Articular chondrocyte of knee joint (primary cell): ENCODE measurements at places on chromosomes 13 and 19. TPM values are rescaled to one million over a fixed set of nuclear protein-coding genes. Genes with fewer than 3 reads are reported as not detected.

The CEACAM7 gene
- total RNA-seq, result not detected in 2 replicates

The CGB3 gene
- not detected in 2 replicates for total RNA-seq

The FAM83E gene
- 0.65 TPM in 1 of 2 replicates, not detected in the other for total RNA-seq

The TLE6 gene
- 2.7 and 2.8 TPM in 2 replicates for total RNA-seq

The C19orf33 gene
- 1.6 TPM in 1 of 2 replicates, not detected in the other for total RNA-seq

The ZNF580 gene
- total RNA-seq, result 5.3 and 8.6 TPM in 2 replicates

The LRRC8E gene
- 6.1 and 7.8 TPM in 2 replicates for total RNA-seq

The CABP5 gene
- not detected in 2 replicates for total RNA-seq

The NUP58 gene
- 51.8 and 52.5 TPM in 2 replicates for total RNA-seq

The RFXAP gene
- total RNA-seq, result 2.9 and 4.3 TPM in 2 replicates

The IRS2 gene
- 5.6 and 6.4 TPM in 2 replicates for total RNA-seq

The KCNJ14 gene
- total RNA-seq, result 0.65 TPM in 2 replicates

The SSBP4 gene
- 54.4 and 65.7 TPM in 2 replicates for total RNA-seq

The NLRP4 gene
- total RNA-seq, result not detected in 2 replicates

The SERPINE3 gene
- total RNA-seq, result 0.13 TPM in 1 of 2 replicates, not detected in the other

The SHISA7 gene
- not detected in 2 replicates for total RNA-seq

The ITGBL1 gene
- 59.3 and 100 TPM in 2 replicates for total RNA-seq

The ZNF578 gene
- total RNA-seq, result 4.6 and 9.8 TPM in 2 replicates

The GRAMD1A gene
- total RNA-seq, result 23.9 and 27.3 TPM in 2 replicates

The CADM4 gene
- 0.26 and 0.43 TPM in 2 replicates for total RNA-seq

The VSIG10L gene
- 0.52 and 0.97 TPM in 2 replicates for total RNA-seq

The TTC9B gene
- not detected in 2 replicates for total RNA-seq

The GZMM gene
- not detected in 2 replicates for total RNA-seq

The PLPPR2 gene
- total RNA-seq, result 12.0 and 14.0 TPM in 2 replicates

The CEACAM20 gene
- total RNA-seq, result not detected in 2 replicates

The PODNL1 gene
- 7.6 and 8.6 TPM in 2 replicates for total RNA-seq

The CPAMD8 gene
- 1.4 and 1.7 TPM in 2 replicates for total RNA-seq

The FAM216B gene
- total RNA-seq, result not detected in 2 replicates

The TMEM238 gene
- total RNA-seq, result not detected in 2 replicates

The CGB5 gene
- total RNA-seq, result not detected in 2 replicates

The TNNI3 gene
- total RNA-seq, result not detected in 2 replicates

The GPR42 gene
- not detected in 2 replicates for total RNA-seq

The IRGC gene
- total RNA-seq, result not detected in 2 replicates

The BORA gene
- 6.5 and 11.1 TPM in 2 replicates for total RNA-seq

The ZNF728 gene
- 0.39 and 0.76 TPM in 2 replicates for total RNA-seq

The CKAP2 gene
- total RNA-seq, result 47.3 and 68.5 TPM in 2 replicates
